ENCODE measurements at places on chromosomes 11 and 22. TPM values are rescaled to one million over a fixed set of nuclear protein-coding genes. Genes with fewer than 3 reads are reported as not detected.
A peak's percentile ranks its signal among the peaks of the same experiment; 100 is the strongest.

- DNase-seq = peak; percentile 98
Observed at GRCh38 chr11:37504060-37504611, 906.1 kb upstream of the RAG2 start.

- peak; percentile 29 for DNase-seq
Observed at GRCh38 chr11:128757235-128757711, 63.4 kb downstream of the FLI1 start.

GRCh38 chr11:70700453-70700852 is 302.1 kb downstream of the CTTN start:
- DNase-seq = no peak

RAB38 gene
- total RNA-seq = 87.7 TPM

GRCh38 chr11:126890561-126890960 is 110.0 kb downstream of the KIRREL3 start:
- DNase-seq = no peak

GRCh38 chr22:37383341-37383740 is 43.9 kb downstream of the ELFN2 start:
- no peak for DNase-seq

GRCh38 chr11:16312233-16312765 is 44.0 kb downstream of the SOX6 start:
- no peak for DNase-seq

GRCh38 chr11:90235526-90235925 is 12.7 kb upstream of the CHORDC1 start:
- no peak for DNase-seq

DNA sequence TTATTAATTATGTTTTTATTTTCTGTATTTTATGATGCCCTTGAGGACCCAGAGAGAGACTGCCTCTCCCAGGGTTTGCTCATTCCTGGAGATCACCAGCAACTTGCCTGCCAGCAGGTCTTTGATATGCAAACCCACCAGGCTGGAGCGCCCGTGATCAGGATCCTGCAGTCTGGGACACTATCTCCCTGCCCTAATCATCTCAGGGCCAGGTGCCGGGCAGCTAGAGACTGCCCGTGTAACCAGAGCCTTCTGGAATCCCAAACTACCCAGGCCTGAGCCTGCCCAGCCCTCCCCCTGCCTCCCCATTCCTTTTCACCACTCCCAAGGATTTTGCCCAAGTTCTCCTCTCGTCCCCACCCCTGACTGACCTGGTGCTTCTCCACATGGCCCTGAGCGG is 52.2 kb upstream of the B3GAT1 start:
- DNase-seq = no peak

DNA sequence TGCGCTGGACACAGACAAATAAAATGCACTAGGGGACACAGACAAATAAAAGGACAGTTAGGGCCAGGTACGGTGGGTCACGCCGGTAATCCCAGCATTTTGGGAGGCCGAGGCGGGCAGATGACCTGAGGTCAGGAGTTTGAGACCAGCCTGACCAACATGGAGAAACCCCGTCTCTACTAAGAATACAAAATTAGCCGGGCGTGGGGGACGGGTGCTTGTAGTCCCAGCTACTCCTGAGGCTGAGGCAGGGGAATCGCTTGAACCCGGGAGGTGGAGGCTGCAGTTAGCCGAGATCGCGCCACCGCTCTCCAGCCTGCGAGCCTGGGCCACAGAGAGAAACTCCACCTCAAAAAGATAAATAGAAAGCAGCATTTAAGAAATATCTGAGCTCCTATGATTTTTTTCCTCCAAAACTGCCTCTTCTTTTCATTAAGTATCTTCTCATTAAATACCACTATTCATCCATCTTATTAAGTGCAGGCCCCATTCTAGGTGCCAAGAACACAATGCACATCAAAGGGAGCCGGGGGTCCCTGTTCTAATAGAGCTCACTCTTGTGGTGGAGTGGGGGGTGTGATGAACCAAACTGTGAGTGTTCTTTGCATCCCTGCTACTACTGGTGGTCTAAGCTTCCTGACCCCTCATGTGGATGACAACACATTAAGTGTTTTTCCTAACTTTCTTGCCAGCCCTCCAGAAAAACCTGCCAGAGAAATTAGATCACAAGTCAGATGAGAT is 766 bp upstream of the ZNHIT2 start:
- no peak for DNase-seq

SLC25A18 gene
- 0.33 TPM for total RNA-seq

DNA sequence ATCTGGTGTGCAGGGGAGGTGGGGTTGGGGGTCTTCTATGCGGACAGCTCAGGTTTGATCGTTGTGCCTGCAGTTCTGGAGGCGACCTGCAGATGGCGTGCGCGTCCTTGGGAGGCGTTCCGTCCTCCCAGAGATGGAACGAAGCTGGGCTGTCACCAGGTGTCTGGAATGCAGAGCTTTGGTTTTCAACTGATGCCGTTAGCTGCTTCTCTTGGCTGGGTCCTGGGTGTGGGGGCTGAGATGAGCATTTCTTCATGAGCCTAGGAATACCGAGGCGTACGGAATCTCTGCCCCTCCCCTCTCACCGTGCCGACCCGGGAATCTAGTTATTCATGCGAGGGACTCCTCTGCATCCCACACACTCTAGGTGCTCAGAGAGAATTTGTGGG is 98.6 kb downstream of the CEP164 start:
- DNase-seq = peak; percentile 24

DNA sequence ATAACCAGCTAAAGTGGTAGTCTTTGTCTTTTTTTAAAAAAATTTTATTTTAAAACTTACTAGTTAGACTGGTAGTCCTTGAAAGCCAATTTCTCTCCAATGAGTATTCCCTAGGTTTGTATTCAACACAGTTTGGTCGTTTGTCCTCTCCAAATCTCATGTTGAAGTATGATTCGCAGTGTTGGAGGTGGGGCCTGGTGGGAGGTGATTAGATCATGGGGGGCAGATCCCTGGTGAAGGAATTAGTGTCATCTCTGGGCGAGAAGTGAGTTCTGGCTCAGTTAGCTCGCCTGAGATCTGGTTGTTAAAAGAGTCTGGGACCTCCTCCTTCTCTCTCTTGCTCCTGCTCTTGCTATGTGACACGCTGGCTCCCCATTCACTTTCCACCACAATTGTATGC is 18.0 kb downstream of the FLI1 start:
- no peak for DNase-seq

GRCh38 chr11:84887055-84887629 is 740.0 kb downstream of the DLG2 start:
- no peak for DNase-seq

- no peak for DNase-seq
Observed at GRCh38 chr11:28104984-28105383, 3.0 kb downstream of the KIF18A start.

DNA sequence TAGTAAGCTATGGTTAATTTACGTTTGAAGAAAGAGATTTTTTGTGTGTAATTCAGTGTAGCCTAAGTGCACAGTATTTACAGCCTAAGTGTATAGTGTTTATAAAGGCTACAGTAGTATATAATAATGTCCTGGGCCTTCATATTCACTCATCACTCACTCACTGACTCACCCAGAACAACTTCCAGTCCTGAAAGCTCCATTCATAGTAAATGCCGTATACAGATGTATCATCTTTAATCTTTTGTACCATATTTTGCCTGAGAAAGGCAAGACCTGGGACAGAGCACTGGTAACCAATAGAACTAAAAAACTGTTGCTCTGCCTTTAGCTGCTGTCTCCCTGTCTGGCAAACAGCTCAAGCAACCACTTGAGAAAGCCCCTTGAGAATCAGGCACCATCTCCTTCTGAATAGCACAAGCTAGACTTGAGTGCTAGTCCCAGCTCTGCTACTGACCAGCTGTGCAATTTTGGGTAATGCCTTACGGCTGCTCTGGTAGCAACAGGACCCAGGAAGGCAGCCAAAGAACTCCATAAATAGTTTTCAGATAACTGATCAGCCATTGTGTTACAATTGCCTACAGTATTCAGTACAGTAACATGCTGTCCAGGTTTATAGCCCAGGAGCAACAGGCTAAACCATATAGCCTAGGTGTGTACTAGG is 131.3 kb downstream of the KCNC1 start:
- DNase-seq = peak; percentile 49

DNA sequence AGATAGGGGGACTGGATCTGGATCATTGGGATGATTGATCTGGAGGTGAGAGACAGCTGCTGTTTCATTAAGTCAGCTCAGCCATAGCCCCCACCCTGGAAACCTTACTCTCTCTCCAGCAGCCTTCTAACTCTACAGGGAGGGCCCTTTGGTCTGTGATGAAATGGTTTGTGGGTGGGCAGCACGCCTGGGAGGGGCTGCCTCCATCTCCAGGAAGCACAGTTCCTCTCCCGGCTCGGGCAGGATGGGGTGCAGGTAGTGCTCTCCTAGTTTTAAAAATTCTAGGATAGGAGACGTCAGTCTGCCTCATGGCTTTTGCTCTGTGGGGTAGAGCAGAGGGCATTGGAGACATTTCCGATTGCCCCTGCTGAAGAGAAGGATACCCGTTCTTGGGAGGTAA is 89.7 kb downstream of the CEP164 start:
- no peak for DNase-seq

DNA sequence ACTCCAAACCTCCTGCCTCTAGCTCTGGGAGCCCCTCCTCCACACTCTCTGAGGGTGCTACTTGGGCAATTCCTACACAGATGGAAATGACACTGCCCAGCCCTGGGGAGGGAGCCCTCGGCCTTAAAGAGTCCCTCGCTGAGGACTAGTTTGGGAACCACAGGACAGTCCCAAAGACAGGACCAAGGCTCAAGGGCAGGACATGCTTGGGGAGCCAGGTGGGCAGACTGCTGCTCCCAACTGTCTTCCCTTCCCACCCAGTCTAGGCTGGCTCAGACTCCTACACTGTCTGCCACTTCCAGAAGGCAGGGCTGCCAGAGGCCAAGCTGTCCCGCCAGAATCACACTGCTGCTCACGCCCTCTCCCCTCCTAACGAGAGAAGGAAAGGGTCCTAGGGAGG is 9.8 kb downstream of the ARRB1 start:
- no peak for DNase-seq

- no peak for DNase-seq
Observed at GRCh38 chr22:42685941-42686653, 34.6 kb downstream of the A4GALT start.

GRCh38 chr11:47879259-47880158 is 31.4 kb upstream of the NUP160 start:
- no peak for DNase-seq

DNA sequence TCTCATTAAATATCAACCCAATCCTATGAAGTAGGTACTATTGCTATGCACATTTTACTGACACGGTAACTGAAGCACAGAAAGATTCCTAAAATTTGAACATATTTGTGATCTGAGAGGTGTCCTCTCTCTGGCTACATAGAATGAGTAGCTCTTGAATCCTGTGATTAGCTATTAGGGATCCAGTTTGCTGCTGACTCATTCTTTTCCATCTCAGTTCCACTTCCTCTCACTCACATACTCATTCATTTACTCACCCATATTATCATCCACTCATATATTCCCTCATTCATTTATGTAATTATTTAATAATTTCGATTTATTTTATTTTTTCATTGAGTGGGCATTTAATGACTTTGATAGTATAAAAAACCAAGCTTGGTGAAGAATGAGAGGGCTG is 42.7 kb downstream of the OR5B17 start:
- peak; percentile 60 for DNase-seq

DNA sequence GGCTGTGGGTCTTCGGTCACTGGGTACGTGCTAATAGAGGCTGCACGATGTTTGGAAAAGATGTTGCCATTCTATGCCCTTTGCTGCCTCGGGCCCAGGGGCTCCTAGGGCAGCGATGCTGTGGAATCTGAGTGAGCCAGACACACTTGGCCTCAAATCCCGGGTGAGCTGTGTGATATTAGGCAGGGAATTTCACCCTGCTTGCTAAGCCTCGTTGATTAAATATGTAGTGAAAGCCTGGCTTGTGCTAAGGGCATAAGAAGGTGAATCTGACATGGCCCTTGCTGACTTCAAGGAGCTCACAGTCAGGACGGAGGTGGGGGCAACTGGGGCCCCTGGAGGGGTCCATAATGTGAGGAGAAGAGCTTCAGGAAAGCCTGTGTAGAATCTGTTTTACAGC is 5.4 kb upstream of the HMOX1 start:
- no peak for DNase-seq
